Pancreas (tissue), 10 donors: ENCODE measurements at places on chromosomes 4 and X. TPM values are rescaled to one million over a fixed set of nuclear protein-coding genes. Genes with fewer than 3 reads are reported as not detected.

The ODAPH gene
- not detected for total RNA-seq

GRCh38 chr4:70925899-70926635, 23.9 kb downstream of the MOB1B start:
- DNase-seq, result no peak
- H3K4me3 ChIP-seq, result no peak overlapping the region
- H3K36me3 ChIP-seq, result no peaks in the 10 kb centered on the region
- H3K4me1 ChIP-seq, result no peaks in the 10 kb centered on the region
- H3K27ac ChIP-seq, result no peak overlapping the region
- no peaks in the 10 kb centered on the region for H3K27me3 ChIP-seq

- no peaks in the 10 kb centered on the region for H3K27me3 ChIP-seq
- no peak overlapping the region for H3K27ac ChIP-seq
- no peak for DNase-seq
- no peaks in the 10 kb centered on the region for H3K4me1 ChIP-seq
Measured at GRCh38 chr4:37735578-37735977, 49.4 kb upstream of the RELL1 start.

The ODAM gene
- total RNA-seq, result 0.35 TPM

DNA sequence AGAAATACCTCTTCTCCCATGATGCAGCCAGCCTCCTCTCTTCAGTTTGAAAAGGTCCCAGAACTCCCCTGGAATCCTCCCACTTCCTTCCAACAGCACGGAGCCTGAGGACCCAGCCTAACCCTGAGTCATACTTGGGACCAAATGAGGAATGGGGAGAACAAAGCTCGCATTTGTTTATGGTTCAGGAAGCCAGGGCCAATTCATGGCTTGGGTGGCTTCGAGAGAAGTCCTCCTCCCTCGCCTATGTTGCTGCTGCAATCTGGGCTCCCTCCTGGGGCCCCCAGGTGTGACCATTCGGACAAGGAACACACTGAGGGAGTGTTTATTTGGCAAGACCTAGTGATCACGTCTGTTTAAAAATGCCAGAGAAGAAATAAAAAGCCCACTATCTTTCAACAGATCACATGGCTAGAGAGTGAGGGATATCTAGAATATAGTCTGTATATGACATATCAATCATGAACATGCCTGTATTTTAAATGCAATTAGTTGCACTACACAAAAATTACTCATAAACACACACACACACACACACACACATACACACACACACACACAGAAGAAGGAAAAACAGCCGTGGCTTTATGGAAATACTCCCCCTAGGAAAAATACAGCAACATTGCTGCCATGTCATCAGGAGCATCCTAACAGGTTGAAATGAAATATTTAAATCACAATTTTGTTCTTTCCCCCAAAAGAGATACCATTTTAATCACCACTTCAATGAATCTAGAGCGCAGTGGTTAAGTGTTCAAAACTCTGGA, 155.7 kb upstream of the MAP3K15 start:
- no peaks in the 10 kb centered on the region for H3K36me3 ChIP-seq
- H3K27ac ChIP-seq, result no peak overlapping the region
- H3K4me1 ChIP-seq, result no peaks in the 10 kb centered on the region
- H3K27me3 ChIP-seq, result no peaks in the 10 kb centered on the region
- no peak overlapping the region for H3K4me3 ChIP-seq
- no peak for DNase-seq

DNA sequence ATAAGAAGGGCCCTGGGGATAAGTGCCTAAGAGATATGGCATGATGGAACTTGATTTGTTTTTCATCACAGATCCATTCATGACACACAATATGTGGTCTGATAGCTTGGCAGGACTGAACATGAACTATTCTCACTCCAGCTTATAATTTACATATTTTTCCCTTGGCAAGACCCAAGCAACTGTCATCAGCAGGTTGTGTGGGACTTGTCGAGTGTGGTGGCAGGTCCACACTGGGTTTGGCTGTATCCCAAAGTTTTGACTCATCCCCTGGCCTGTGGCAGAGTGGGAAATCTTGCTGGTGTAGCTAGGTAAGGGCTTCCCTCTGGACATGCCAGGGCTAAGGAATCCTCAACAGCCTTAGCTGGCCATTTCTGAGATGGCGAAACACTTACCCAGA, 81.0 kb upstream of the STIM2 start:
- no peaks in the 10 kb centered on the region for H3K36me3 ChIP-seq
- no peaks in the 10 kb centered on the region for H3K27me3 ChIP-seq
- no peaks in the 10 kb centered on the region for H3K4me1 ChIP-seq

DNA sequence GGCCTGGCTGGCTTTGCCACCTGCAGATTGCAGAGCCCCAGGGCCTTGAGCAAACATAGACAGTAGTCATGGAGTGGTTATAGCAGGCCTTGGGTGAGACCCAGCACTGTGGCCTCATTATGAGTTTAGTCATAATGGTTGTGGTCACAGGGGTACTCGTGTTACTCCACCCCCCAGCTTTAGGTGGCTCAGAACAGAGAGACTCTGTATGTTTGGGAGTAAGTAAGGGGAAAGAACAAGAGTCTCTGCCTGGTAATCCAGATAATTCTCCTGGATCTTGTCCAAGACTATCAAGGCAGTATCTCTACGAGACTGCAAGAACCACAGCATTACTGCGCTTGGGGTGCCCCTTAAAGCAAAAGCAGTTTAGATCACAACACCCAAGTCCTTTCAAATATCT, 62.3 kb upstream of the SCRG1 start:
- H3K4me3 ChIP-seq, result no peak overlapping the region
- H3K4me1 ChIP-seq, result no peaks in the 10 kb centered on the region
- H3K36me3 ChIP-seq, result no peaks in the 10 kb centered on the region
- H3K27ac ChIP-seq, result no peak overlapping the region
- DNase-seq, result no peak
- no peaks in the 10 kb centered on the region for H3K27me3 ChIP-seq

DNA sequence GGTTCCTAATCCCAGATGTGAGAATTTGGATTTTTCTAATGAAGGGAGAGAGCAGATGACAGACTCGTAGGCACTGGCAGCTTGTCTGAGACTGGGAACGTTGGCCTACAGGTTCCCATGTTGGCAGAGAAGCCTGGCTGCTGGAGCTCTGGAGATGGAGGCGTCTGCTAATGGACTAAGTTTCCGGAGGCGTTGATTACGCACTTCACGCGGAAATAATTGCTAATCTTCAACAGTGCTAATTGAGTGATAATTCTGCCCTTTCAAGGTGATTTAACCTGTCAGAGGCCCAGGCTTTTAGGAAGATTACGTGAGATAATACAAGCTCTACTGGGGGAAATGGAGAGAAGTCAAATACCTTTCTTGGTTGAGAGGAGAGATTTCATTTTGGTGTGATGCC, 77.4 kb downstream of the PSAPL1 start:
- H3K4me1 ChIP-seq, result no peaks in the 10 kb centered on the region
- no peak for DNase-seq
- H3K4me3 ChIP-seq, result no peak overlapping the region
- no peak overlapping the region for H3K27ac ChIP-seq
- H3K36me3 ChIP-seq, result no peaks in the 10 kb centered on the region

DNA sequence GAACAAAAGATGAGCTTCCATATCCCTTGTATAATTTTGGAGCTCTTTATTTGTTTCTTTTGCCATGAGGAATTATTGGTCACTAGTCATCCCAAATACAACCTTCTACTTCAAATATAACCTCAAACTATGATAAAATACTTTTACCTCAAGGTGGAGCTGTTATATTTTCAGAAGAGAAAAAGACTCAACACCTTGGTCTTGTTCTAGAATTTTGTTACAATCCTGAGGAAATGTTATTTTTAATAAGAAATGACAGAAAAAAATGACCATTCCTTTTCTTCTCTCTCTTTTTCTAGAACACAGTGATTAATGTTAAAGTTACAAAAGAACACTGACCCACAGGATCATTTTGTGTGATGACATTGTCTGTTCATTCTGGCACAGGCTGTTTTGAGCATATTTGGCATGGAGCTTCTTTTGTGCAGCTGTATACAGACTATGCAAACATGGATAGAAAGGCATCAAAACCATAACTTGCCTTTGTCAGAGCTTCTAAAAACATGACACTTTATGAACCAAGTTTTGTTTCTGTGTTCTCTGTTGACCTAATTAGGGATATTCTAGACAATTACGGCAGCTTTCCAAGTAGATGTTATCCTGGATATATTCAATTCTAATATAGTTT, 159.6 kb upstream of the CTSO start:
- no peaks in the 10 kb centered on the region for H3K27me3 ChIP-seq
- H3K4me3 ChIP-seq, result no peak overlapping the region
- DNase-seq, result no peak
- no peaks in the 10 kb centered on the region for H3K36me3 ChIP-seq

The MAGED4 gene
- total RNA-seq, result 3.9 TPM

DNA sequence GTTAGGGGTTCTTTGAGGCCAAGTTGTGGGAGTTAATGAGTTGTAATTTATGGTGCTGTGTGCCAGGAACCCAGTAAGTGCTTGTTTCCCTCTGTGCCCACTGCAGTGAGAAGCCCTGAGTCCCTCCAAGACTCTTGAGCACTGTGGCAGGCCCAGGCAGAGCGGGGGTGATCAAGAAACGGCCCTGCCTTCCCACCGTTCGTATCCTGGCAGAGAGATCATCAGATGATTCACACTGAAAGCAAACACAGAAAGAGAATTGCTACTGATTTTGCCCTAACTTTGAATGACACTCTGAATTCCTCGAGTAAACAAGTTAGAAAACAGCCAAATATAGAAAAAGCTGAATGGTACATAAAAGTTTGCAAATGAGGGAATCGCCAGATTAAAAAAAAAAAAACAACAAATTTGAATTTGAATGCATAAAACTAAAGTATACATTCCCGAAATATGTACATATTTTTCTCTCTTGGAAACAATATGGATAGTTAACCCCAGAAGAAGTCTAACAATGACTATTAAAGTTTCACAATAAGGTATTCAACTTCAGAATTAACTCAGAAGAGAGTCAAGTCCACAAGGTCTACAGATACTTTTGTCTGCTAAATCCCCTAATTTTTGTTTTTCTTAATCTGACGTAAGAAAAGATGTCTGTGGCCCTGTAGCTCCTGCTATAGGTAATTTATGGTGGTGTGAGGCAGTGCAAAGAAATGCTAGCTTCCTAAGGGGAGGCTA, 71.8 kb downstream of the AFAP1 start:
- no peaks in the 10 kb centered on the region for H3K27me3 ChIP-seq
- H3K4me3 ChIP-seq, result no peak overlapping the region
- DNase-seq, result no peak
- H3K36me3 ChIP-seq, result no peaks in the 10 kb centered on the region

The RS1 gene
- not detected for total RNA-seq

- no peak overlapping the region for H3K4me3 ChIP-seq
- no peaks in the 10 kb centered on the region for H3K4me1 ChIP-seq
- no peaks in the 10 kb centered on the region for H3K27me3 ChIP-seq
- DNase-seq, result no peak
Measured at GRCh38 chr4:118732591-118733330, 47.6 kb downstream of the METTL14 start.

GRCh38 chrX:119218198-119218597, 17.9 kb upstream of the PGRMC1 start:
- no peaks in the 10 kb centered on the region for H3K27me3 ChIP-seq
- no peaks in the 10 kb centered on the region for H3K4me1 ChIP-seq
- H3K36me3 ChIP-seq, result no peaks in the 10 kb centered on the region
- no peak for DNase-seq
- no peak overlapping the region for H3K4me3 ChIP-seq

GRCh38 chrX:71210816-71211215, 12.2 kb upstream of the GJB1 start:
- no peaks in the 10 kb centered on the region for H3K36me3 ChIP-seq
- no peak overlapping the region for H3K27ac ChIP-seq
- DNase-seq, result no peak
- no peaks in the 10 kb centered on the region for H3K27me3 ChIP-seq

DNA sequence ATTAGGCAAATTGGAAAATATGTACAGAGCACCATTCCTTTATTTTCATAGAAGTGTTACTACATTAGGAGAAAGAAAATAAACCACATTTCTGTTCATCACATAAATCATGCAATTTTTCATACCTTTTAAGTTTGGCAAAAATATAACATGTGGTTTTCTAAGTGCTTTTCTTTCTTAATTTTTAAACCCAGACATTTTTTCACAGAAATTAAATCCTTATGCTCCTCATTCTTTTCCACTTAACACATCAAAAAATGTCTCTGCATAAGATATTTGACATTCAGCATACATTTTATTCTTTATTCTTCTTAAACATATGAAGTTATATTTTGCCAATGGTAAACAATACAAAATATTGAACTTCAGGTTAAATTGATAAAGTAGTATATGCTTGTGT, 826.6 kb upstream of the SLIT2 start:
- H3K4me3 ChIP-seq, result no peak overlapping the region
- H3K27me3 ChIP-seq, result no peaks in the 10 kb centered on the region
- no peaks in the 10 kb centered on the region for H3K36me3 ChIP-seq
- H3K4me1 ChIP-seq, result no peaks in the 10 kb centered on the region
- DNase-seq, result no peak

DNA sequence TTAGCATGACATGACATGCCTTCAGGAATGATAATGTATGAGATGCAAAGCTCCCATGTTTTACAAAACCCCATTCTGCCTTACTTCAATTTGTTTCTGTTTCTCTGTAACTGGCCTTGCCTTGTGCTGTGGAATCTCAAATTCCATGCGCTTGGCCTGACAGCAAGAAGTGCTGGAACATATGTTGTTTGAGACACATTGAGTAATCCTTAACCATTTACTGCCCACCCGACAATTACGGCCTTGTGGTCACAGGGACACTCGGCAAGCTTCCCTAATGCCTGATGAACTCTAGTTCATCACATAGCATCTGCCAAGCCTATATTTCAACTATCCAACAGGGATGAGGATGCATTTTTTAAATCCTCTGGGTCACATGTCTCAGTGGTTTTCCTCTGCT, 226.4 kb upstream of the CASK start:
- H3K36me3 ChIP-seq, result no peaks in the 10 kb centered on the region
- no peak overlapping the region for H3K4me3 ChIP-seq
- DNase-seq, result no peak
- no peaks in the 10 kb centered on the region for H3K27me3 ChIP-seq
- no peaks in the 10 kb centered on the region for H3K4me1 ChIP-seq

DNA sequence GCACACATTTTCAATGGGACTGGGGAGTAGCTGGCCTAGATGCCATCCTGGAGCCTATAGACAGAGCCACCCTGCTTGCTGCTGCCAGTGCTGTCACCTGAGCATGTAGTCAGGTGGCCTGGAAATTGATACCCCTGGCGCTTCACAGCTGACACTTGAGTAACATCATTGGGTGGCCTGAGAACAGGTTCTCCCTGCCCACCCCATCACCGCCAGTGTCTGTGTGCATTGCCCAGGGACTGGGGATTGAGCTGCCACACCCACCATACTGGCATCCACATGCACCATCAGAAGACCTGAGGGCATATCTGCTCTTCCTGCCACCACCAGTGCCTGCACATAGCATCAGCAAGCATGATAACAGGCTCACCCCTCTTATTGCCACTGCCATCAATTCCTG, 1142.9 kb upstream of the PABPC4L start:
- no peak overlapping the region for H3K4me3 ChIP-seq
- H3K27ac ChIP-seq, result no peak overlapping the region
- no peaks in the 10 kb centered on the region for H3K4me1 ChIP-seq
- no peak for DNase-seq
- no peaks in the 10 kb centered on the region for H3K36me3 ChIP-seq
